ENCODE measurements at places on chromosomes 6 and 20.

DNA sequence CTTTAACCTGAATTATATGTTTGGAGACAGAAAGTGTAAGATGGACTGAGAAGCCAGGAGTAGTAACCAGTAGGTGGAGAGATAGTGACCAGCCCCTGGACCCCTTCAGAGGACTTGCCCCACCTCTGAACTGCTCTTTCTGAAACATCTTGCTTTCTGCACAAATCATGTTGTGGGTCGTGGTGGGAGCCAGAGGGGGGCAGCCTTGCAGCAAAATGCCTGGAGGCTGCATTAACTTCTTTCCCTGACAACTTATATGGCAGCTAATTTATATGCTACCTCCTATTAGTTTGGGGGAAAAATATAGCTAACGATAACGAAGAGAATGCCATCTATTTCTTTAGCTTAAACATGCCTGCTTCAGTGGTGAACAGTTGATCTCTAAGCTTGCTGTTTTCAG, 859.8 kb downstream of the MAFB start:
- peak; percentile 47 for DNase-seq

GRCh38 chr6:152273638-152274037, 363.5 kb downstream of the SYNE1 start:
- DNase-seq = no peak

- no peak for DNase-seq
Observed at GRCh38 chr20:24109537-24109936, 121.0 kb upstream of the GGTLC1 start.

DNA sequence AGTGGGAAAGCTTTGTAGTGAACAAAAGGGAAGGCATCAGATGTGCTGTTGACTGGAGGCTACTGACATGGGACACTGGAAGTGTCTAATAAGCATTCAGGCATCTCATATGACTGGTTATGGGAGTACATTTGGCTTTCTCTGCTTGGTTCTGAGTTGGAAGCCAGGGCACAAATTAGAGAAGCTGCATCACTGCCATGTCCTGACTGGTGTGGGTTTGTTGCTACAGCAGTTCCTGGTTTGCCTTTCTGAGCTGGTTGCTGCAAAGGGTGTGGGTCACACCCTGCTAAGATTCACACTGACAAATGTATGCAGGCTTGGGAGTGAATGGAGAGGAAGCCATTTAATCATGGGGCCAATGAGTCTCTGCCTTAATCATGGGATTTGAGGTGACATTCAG, 36.2 kb upstream of the NANP start:
- DNase-seq = no peak

DNA sequence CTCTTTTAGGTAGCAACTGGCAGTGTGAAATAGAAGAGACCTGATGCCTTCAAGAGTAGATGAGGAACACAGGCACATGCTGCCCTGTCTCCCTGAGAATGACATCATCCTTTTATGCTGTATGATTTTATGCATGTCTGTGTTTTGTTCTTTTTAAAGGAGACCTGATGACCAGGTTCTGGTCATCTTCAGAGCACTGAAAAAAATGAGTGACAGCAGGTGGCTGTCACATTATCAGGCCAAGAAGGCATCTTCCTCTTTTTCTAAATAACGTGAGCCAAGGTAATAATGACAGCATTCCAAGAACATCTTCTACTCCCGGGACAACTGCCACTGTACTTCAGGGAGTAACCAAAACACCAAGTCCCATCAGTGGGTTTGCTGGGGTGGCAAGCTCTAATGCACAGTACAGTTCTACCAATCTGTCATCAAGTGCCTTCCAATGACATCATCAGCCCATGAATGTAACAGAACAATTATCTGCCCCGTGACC, 28.9 kb downstream of the CNKSR3 start:
- DNase-seq = no peak

- no peak for DNase-seq
Observed at GRCh38 chr6:143333081-143333480, 117.4 kb downstream of the ADAT2 start.

DNA sequence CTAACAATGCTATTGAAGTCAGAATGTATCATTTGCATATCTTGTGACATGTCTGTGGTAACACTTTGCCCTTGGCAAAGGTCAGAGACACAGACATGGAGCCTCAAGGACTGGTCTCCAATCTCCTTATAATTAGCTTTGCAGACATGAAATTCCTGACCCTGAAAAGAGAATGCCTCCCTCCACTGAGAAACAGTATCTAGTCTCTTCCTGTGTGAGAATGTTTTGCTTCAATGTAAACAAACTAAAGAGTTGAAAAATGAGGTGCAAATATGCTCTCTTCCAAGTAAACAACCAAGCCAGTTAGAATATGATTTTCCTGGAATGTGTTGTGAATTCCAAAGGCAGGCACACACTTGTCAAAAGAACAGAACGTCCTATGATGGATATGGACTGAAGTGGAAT, 407.1 kb upstream of the MARCKS start:
- no peak for DNase-seq

DNA sequence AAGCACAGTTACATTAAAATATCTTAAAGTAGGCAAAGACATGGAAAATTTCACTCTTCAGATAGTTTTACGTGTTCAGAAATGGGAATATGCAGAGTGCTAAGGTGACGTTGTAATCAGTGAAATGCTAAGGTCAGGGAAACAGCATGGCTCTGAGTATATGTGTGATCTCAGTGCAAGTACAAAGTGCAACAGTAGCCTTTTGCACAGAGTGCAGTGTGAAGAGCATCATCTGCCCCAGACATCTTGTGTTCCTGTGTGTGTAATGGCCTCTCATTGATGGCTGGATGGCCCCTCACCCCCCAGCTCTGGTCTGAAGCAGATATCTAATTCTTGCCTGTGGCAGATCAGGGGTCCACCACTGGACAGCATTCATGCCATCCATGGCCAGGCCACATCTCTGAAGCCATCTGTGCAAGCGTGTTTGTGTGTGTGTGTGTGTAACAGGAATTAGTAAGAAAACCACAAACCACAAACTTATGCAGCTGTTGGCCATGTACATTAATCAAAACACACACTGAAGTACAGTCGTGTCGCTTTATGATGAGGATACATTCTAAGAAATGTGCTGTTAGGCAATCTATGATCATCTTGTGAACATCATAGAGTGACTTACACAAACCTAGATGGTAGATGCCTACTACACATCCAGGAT, 165.1 kb downstream of the RALGAPA2 start:
- no peak for DNase-seq

DNA sequence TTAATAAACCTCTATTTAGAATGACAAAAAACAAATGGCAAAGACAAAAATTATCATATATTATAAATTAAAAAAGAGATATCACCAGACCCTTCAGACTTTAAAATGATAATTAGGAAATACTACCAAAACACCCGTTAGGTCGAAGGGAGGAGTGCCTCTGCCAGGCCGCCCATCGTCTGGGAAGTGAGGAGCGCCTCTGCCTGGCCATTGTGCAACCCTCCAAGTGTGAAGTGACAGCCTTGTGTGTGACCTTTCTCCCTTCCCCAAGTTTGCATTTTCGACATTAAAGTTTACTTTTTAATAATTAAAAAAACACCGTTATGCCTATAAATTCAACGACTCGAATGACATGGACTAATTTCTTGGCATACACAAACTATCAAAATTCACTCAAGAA, 64.5 kb upstream of the TASP1 start:
- DNase-seq = no peak

GRCh38 chr20:41340327-41341055, at the start of gene LPIN3:
Gene LPIN3, plus strand, starts transcription at chr20:41340821. Its CDS starts 4,983 bp downstream, at chr20:41345804.
- peak; percentile 94 for DNase-seq

DNA sequence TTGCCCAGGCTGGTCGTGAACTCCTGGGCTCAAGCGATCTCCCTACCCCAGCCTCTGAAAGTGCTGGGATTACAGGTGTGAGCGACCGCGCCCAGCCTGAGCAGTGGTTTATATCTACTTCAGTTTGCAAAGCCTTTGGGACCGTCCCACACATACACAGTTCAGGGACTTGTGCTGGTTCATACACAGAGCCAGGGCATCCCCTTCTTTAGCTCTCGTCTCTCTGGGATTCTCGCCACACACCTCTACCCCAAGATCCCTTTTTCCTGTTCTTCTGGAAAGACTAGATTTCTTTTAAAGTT, 12.5 kb downstream of the CAP2 start:
- DNase-seq = no peak

DNA sequence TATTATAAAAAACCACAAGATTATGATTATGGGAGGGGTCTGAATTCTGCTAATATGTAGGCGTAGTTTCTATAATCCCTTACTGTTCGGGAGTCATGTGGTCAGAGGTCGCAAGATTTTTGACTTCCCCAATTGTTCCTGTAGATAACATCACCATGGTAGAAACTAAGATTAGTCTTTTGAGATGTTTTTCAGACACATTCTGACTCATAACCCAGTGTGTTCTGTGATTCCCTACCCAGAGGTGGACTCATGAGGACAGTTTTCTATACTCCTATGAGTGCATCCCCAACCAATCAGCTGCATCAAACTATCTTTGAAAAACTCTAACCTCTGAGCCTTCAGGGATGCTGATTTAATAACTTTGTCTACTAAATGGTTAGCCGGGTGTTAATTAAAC, 175.5 kb downstream of the RFPL4B start:
- no peak for DNase-seq

All from nephron progenitor cell (in vitro differentiated cells).